ENCODE measurements at places on chromosomes 6 and 20. TPM values are rescaled to one million over a fixed set of nuclear protein-coding genes. Genes with fewer than 3 reads are reported as not detected.

DNA sequence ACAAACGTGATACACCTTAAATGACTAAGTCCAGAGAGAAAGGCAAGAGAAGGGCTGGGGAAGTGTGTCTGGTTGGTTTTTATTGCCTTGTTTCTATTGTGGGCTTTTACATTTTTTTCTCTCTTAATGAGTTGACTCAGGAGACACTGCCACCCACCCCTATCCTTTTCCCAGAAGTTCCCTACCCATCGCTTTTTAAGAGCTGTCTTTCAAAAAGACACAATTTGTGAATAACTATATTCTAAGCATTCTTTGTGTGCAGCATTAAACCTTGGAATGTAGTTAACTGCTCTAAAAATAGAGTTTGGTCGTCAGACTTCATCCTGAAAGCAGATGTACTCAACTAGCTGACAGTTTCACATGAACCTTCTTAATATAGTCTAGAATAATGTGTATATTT, 174.9 kb downstream of the ISM1 start:
- DNase-seq: no peak
- no peak overlapping the region for H3K27ac ChIP-seq
- no peaks in the 10 kb centered on the region for H3K27me3 ChIP-seq
- H3K36me3 ChIP-seq: peaks cover 2% of the 10 kb centered on the region

DNA sequence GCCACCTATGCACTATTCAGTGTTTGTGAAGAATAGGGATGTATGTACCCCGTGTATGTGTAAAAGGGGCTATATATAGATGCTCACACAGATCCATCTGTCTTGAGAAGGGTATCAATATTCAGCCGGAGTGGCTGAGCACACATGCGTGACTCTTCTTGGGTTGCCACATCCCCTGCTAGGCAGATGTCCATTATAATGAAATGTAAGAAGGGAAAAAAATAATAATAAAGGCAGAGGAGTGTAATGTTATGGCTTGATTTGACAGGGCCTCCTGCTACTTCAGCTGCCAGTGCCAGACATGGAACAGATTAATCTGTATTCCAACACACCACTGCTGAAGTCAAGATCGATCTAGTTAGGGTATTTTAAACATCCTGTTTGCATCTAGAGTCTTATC, 74.2 kb upstream of the VSTM2L start:
- DNase-seq: no peak
- H3K27me3 ChIP-seq: no peaks in the 10 kb centered on the region
- H3K4me1 ChIP-seq: no peaks in the 10 kb centered on the region
- peaks cover 1% of the 10 kb centered on the region for H3K36me3 ChIP-seq
- no peak overlapping the region for H3K4me3 ChIP-seq

- no peak overlapping the region for H3K27ac ChIP-seq
- DNase-seq: no peak
- no peak overlapping the region for H3K4me3 ChIP-seq
- H3K36me3 ChIP-seq: no peaks in the 10 kb centered on the region
- peaks cover 3% of the 10 kb centered on the region for H3K4me1 ChIP-seq
Observed at GRCh38 chr20:3679749-3680700, 1.8 kb downstream of the ADAM33 start.

GRCh38 chr6:37934276-37934675, 114.7 kb downstream of the ZFAND3 start:
- no peak for DNase-seq
- H3K27ac ChIP-seq: no peak overlapping the region
- no peak overlapping the region for H3K4me3 ChIP-seq
- H3K27me3 ChIP-seq: no peaks in the 10 kb centered on the region
- H3K4me1 ChIP-seq: peaks cover 22% of the 10 kb centered on the region

DNA sequence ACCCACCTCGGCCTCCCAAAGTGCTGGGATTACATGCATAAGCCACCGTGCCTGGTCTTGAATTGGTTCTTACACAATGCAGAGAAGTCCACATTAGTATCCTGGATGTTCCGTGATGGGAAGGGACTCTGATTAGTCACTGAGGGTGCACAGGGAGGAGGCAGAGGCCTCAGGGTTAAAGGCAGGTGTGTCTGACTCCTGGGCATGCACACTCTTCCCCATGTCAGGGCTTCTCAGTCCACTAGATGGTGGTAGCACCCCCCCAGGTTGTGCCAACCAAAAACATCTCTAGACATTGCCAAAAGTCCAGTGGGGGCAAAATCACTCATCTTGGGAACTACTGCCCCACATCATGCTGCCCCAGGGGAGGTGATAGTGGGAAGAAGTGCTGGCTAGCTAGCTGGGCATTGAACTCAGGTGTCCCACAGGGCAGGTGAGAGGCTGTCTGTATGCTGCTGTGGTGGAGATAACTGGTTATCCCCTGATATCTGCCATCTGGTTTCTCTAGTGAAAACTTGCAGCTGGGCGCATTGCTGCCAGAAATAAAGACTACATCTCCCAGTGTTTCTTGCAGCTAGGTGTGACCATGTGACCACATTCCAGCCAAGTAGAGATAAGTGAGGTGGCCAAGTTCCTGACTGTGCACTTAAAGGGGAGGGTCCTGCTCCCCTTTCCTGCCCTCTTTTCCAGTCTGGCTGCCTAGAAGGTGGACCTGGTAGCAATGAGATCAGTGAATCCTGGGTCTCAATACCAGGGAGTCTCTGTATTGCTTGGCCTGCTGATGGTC, 8.4 kb upstream of the NSFL1C start:
- no peaks in the 10 kb centered on the region for H3K36me3 ChIP-seq
- H3K27ac ChIP-seq: no peak overlapping the region
- no peaks in the 10 kb centered on the region for H3K27me3 ChIP-seq
- H3K4me3 ChIP-seq: no peak overlapping the region

DNA sequence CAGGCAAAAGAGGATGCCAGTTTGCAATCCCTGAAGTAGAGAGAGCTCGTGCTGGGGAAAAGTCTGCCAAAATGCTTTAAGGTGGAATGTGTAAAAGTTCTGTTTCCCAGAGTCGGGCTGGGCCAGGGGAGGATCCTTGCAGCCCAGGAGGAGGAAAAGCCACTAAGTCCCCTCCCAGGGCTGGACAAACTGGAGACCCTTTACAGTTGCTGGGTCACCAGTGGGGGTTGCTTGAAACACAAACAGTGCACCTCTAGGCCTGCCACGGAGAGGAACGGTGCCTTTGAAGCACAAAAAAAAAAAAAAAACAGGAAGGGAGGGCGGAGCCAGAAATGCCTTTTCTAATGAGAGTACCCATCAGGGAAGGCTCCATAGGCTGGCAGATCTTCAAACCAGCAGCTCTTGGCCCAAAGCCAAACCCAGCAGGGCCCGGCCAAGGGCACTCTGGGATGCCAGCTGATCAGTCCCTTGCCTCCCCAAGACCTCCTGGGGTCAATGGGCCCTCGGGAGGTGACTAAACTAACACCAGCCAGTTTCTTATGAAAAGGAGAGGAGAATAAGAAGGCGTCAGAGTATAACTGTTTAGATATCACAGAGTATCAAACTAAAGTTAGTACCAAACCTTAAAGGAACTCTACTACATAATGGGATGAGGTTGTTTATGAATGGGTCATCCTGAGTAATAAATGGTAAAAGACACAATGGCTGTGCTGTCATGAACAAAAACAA, 23.7 kb downstream of the HLA-A start:
- peak overlapping the region; percentile 79 for H3K4me3 ChIP-seq
- H3K4me1 ChIP-seq: peaks cover 48% of the 10 kb centered on the region
- peak; percentile 75 for DNase-seq
- peak overlapping the region; percentile 93 for H3K27ac ChIP-seq
- no peaks in the 10 kb centered on the region for H3K27me3 ChIP-seq
- no peaks in the 10 kb centered on the region for H3K36me3 ChIP-seq

DNA sequence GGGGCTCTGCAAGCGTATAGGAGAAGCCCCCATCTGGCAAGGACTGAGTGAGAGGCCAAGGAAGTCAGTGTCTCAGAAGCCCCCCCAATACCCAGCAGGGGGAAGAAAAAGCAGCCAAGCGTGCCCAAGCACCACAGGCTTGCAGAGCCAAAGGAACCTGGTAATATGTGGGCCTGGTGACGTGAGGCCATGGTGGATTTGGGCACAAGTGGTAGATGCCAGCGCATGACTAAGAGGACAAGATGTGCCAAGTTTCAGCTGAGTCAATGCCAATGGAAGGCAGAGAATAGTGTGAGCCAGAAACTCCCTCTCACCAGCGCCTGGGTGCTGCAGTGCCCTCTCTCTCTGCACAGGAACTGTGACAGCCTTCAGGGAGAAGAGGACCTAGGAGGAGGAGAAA, 110.0 kb downstream of the QRSL1 start:
- H3K4me1 ChIP-seq: no peaks in the 10 kb centered on the region
- no peaks in the 10 kb centered on the region for H3K36me3 ChIP-seq
- H3K27ac ChIP-seq: no peak overlapping the region
- DNase-seq: no peak
- peaks cover 32% of the 10 kb centered on the region for H3K27me3 ChIP-seq

- H3K27ac ChIP-seq: no peak overlapping the region
- peaks cover 11% of the 10 kb centered on the region for H3K36me3 ChIP-seq
- peaks cover 22% of the 10 kb centered on the region for H3K4me1 ChIP-seq
- H3K4me3 ChIP-seq: no peak overlapping the region
- H3K27me3 ChIP-seq: peaks cover 46% of the 10 kb centered on the region
- DNase-seq: no peak
Observed at GRCh38 chr6:31363811-31364210, 6.8 kb upstream of the HLA-B start.

GRCh38 chr20:11675920-11676629, 241.6 kb upstream of the BTBD3 start:
- H3K36me3 ChIP-seq: no peaks in the 10 kb centered on the region
- no peak overlapping the region for H3K27ac ChIP-seq
- H3K4me3 ChIP-seq: no peak overlapping the region
- no peaks in the 10 kb centered on the region for H3K4me1 ChIP-seq
- H3K27me3 ChIP-seq: no peaks in the 10 kb centered on the region

DNA sequence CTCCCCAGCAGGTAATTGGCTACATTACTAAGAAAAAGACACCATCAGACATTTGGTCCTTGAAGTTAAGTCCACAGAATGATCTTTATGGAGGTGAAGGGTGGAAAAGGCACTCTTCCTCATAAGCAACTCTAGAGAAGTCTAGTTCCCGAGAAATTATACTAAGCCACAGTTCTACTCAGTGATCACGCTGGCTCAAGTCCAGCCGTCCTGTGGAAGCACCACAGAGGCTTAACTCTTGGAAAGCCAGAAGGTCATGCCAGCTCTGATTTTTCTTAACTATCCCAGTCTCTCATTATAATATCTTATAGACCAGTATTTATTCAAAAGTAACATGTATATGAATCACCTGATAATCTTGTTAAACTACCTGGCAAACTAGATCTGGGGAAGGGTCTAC, 258.5 kb downstream of the EYA4 start:
- H3K4me3 ChIP-seq: no peak overlapping the region
- H3K36me3 ChIP-seq: no peaks in the 10 kb centered on the region
- H3K27me3 ChIP-seq: peaks cover 4% of the 10 kb centered on the region
- H3K27ac ChIP-seq: no peak overlapping the region
- H3K4me1 ChIP-seq: no peaks in the 10 kb centered on the region

DNA sequence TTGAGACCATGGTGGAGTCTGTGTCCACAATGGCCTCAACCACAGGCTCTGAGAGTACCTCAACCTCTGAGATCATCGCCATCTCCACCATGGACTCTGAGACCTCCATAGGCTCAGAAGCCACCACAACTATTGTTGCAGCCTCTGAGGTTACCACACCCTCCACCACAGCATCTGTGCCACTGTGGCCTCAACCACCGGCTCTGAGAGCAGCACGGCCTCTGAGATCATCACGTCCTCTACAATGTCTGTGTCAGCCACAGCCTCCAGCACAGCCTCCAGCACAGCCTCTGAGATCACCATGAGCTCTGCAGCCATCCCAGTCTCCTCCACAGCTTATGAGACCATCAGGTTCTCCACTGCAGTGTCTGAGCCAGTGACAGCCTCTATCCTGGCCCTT, 19.4 kb upstream of the MUC21 start:
- peaks cover 33% of the 10 kb centered on the region for H3K27me3 ChIP-seq
- DNase-seq: peak; percentile 41
- H3K27ac ChIP-seq: peak overlapping the region; percentile 16
- H3K36me3 ChIP-seq: no peaks in the 10 kb centered on the region
- H3K4me3 ChIP-seq: no peak overlapping the region
- peaks cover 21% of the 10 kb centered on the region for H3K4me1 ChIP-seq

DNA sequence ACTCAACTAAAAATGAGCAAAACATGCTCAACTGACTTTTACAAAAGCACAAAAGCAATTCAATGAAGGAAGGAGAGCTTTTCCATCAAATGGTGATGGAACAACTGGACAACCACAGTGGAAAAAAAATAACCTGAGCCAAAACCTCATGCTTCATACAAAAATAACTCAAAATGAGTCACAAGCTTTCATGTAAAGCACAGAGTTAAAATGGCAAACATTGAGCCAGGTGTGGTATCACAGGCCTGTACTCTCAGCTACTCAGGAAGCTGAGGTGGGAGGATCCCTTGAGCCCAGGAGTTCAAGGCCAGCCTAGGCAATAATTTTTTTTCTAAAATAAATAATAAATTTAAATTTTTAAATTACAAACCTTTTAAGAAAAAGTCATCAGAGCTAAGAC, 18.4 kb upstream of the HLA-G start:
- H3K36me3 ChIP-seq: no peaks in the 10 kb centered on the region
- H3K27ac ChIP-seq: no peak overlapping the region
- no peak overlapping the region for H3K4me3 ChIP-seq
- H3K4me1 ChIP-seq: no peaks in the 10 kb centered on the region
- H3K27me3 ChIP-seq: peaks cover 39% of the 10 kb centered on the region

DNA sequence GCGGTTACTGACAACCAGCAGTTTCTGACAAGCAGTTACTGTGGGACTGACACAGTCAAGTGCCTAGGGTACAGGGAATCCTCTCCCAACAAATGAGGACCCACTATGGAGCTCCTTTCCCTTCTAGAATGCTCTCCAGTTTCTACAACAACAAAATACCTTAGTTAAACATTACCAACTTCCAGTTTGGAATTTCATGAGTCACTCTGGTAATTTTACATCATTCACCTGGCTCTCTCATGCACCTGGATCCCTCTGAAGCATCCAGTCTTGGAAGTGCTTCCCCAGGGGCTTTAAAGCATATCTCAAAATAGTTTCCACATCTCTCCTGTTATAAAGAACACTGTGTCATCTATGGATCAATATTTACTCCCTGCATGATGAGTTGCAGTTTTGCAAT, 286.7 kb upstream of the SPTLC3 start:
- no peak overlapping the region for H3K4me3 ChIP-seq
- H3K4me1 ChIP-seq: no peaks in the 10 kb centered on the region
- no peaks in the 10 kb centered on the region for H3K27me3 ChIP-seq
- no peak for DNase-seq
- H3K36me3 ChIP-seq: no peaks in the 10 kb centered on the region
- no peak overlapping the region for H3K27ac ChIP-seq

GRCh38 chr6:168249746-168250145, 69.8 kb downstream of the DACT2 start:
- peaks cover 2% of the 10 kb centered on the region for H3K27me3 ChIP-seq
- no peak overlapping the region for H3K4me3 ChIP-seq
- H3K27ac ChIP-seq: no peak overlapping the region
- DNase-seq: no peak

GRCh38 chr6:26043384-26044139, 43.7 kb upstream of the HFE start:
- H3K27ac ChIP-seq: peak overlapping the region; percentile 99
- peak overlapping the region; percentile 83 for H3K4me3 ChIP-seq
- DNase-seq: peak; percentile 85
- H3K36me3 ChIP-seq: peaks cover 2% of the 10 kb centered on the region
- no peaks in the 10 kb centered on the region for H3K27me3 ChIP-seq
- H3K4me1 ChIP-seq: peaks cover 37% of the 10 kb centered on the region

Gene LCA5
- 0.25 TPM for total RNA-seq

Gene RFX6
- not detected for total RNA-seq

Gene TOMM34
- total RNA-seq: 23.3 TPM
